ENCODE measurements at places on chromosomes 7 and 10. TPM values are rescaled to one million over a fixed set of nuclear protein-coding genes. Genes with fewer than 3 reads are reported as not detected.

DNA sequence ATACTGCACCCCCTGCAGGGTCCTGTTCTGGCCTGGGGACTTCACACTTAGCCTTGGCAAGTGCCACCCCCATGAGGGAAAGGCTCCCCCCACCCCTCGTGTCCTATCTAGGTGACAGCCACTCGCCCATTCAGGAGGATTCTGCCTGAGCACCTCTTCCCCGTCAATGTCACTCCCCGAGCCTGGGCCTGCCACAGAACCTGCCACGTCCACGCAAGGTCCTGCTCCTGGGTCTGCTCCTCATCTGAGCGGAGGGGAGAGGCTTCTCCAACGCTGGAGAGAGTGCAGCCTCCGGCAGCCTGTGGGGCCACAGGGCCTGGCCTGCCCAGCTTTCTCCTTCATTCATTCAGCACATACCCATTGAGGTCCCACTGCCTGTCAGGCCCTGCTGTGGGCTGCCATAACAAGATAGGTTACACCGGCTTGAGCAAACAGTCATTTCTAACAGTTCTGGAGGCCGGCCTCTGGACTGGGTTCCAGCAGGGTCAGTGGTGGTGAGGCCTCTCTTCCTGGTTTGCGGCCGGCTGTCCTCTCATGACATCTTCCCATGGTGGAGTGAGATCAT, 92.0 kb upstream of the RET start:
- peak; percentile 38 for DNase-seq

DNA sequence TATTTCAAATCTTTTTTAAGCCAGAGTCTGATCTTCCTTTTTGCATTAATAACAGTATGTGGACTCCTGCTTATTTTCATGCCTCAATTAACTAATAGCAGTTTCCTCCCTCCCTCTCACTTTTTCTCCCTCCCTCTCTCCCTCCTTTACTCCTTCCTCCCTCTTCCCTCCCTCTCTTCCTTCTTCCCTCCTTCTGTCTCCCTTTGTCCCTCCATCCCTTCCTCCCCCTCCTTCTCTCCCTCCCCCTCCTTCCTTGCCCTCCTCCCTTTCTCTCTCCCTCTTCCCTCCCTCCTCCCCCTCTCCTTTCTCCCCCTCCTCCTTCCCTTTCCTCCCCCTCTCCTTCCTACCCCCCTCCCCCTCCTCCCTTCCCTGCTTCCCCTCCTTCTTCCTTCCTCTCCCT, 2.0 kb downstream of the ZCWPW1 start:
- no peak for DNase-seq

DNA sequence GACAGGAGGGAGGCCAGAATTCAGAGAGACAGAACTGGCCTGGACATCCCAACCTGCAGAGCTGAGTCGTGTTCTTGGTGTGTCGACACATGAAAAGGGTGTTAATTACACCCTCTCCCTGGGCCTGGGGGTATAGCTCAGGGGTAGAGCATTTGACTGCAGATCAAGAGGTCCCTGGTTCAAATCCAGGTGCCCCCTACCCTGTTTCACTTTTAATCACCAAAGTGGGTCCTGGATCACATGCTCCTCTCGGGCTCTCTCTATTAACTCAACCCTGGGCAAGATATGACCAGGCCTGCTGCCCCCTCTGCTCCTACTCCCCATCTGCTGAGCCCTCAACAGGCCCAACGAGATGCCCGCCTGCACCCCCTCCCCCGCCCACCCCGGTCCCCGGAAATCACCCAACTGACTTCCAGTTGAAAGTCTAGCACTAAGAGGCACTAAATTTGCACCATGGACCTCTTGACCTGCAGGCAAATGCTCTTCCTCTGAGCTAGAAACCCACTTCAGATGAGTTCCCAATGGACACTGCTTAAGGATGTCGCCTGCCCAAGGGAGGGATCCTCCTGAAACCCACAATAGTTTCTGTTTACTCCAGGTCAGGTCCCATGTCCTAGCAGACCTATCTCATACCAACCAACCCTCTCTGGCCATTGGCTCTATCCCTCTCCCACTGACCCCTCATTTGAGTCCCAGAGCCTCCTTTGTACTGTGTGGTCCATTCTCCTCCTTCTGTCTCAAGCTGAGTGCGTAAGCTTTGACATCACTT, 137.6 kb downstream of the ZNF467 start:
- DNase-seq: peak; percentile 22

DNA sequence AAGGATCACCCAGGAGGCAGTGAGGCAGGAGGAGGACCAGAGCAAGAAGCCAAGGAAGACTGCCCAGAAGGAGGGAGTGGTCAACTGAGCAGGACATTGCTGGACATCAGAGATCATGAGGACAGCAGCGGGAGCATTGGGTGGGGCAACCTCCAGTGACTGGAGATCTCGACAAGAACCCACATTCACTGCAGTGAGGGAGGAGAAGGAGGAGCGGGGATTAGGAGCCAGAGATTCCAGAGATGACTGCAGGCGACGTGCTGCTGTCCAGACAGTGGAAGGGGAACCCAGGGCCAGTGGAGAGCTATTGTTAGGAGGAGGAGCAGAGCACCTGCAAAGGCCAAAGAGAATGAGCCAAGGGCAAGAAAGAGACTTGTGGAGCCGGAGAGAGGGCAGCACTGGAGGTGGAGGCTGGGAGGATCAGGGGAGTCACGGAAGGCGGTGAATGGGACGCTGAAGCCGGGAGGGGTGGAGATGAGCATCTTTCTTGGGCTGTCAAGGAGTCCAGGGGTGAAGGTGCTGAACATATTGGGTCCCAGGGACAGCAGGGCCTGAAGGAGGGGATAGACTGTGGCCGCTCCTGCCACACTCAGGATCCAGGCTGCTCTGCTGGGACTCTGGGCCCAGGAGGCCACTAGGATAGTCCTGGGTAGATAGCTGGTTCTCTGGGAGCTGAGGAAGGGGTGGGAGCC, 140.1 kb upstream of the UNC5B start:
- DNase-seq: no peak

- DNase-seq: peak; percentile 79
Observed at GRCh38 chr10:17430647-17431355, 23.6 kb downstream of the ST8SIA6 start.

- peak; percentile 1 for DNase-seq
Observed at GRCh38 chr10:927131-927530, 4.4 kb downstream of the LARP4B start.

CYP3A4 gene
- total RNA-seq: not detected

All from ureter (tissue), 1 donor.